Caco-2 (cell line): ENCODE measurements at places on chromosomes 11 and 22.

DNA sequence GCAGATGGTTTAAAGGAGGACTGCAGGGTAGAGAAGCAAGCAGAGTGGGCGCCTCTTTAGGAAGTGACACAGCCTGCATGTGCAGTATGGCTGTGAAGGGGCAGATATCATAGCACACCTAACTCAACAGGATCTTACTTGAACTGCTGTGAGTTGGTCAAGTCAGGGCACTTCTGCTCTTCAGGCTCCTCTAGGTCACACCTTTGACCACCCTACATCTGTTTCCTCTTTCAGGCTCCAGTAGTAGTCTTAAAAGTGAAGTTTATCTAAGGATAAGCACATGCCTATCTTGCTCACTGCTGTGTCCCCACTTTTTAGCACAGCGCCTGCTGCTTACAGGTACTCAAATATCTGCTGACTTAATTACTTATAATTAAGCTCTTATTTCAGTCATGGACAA is 6.5 kb downstream of the MRPL16 start:
- 0 out of 2 replicates have a peak, but pooled peaks cover 14% of the 10 kb centered on the region for H3K4me1 ChIP-seq
- no peak for DNase-seq
- H3K36me3 ChIP-seq, result peaks cover 8% of the 10 kb centered on the region; the same call in 1 of the 2 replicates

GRCh38 chr11:10164621-10165020 is 129.4 kb downstream of the SBF2 start:
- no peak overlapping the region for H3K4me3 ChIP-seq
- H3K36me3 ChIP-seq, result no peaks in the 10 kb centered on the region
- no peak overlapping the region for H3K27ac ChIP-seq
- H3K4me1 ChIP-seq, result 0 out of 2 replicates have a peak, but pooled peaks cover 7% of the 10 kb centered on the region

- no peaks in the 10 kb centered on the region for H3K4me1 ChIP-seq
- no peak for DNase-seq
- no peak overlapping the region for H3K27ac ChIP-seq
- H3K27me3 ChIP-seq, result no peaks in the 10 kb centered on the region
Measured at GRCh38 chr11:120599816-120600420, 88.4 kb downstream of the GRIK4 start.

GRCh38 chr11:24588081-24588480 is 91.2 kb downstream of the LUZP2 start:
- DNase-seq, result no peak
- no peaks in the 10 kb centered on the region for H3K4me1 ChIP-seq
- no peak overlapping the region for H3K27ac ChIP-seq
- no peak overlapping the region for H3K4me3 ChIP-seq
- no peaks in the 10 kb centered on the region for H3K36me3 ChIP-seq

GRCh38 chr22:35539910-35540594 is 579 bp upstream of the RASD2 start:
- no peaks in the 10 kb centered on the region for H3K36me3 ChIP-seq
- no peak for DNase-seq
- H3K27me3 ChIP-seq, result peaks cover 1% of the 10 kb centered on the region; the same call in 1 of the 2 replicates
- peaks cover 5% of the 10 kb centered on the region for H3K4me1 ChIP-seq
- peak overlapping the region; percentile 57 for H3K4me3 ChIP-seq
